ENCODE measurements at places on chromosomes 7 and 10.
A peak's percentile ranks its signal among the peaks of the same experiment; 100 is the strongest.

DNA sequence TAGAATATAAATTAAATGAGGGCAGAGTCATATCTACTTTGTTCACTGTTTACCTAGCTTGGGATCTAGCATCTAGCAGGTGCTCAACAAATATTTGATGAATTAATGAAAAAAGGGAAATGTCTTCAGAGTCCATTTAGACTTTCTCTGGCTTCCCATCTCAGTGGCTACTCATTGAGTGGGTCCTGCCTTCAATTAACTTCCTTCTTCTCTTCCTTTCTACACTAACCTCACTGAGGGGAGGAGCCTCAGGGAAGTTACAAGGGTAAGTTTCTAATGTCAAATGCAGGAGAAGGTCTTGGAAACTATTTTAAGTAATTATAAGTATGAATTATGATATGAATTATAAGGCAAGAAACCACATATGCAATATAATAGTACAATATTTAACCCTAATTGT is 28.2 kb upstream of the MPP7 start:
- no peak for DNase-seq

- no peak for DNase-seq
Observed at GRCh38 chr7:30896783-30897637, 14.6 kb upstream of the AQP1 start.

DNA sequence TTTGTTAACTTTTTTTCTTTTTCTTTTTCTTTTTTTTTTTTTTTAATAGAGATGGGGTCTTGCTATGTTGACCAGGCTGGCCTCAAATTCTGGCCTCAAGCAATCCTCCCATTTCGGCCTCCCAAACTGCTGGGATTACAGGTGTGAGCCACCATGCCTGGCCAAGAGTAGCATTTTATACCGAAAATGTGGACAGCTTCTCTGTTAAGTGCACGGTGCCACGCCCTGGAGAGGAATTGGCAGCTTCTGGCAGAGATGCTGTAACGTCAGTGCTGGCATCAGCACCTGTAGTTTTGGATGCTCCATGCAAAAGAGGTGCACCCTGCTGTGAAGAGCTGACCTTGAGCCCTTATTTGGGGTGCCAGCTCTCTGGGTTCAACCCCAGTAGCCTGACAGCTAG is 18.2 kb downstream of the IL15RA start:
- DNase-seq = no peak

GRCh38 chr7:156585025-156585648 is 55.4 kb upstream of the RNF32 start:
- no peak for DNase-seq

DNA sequence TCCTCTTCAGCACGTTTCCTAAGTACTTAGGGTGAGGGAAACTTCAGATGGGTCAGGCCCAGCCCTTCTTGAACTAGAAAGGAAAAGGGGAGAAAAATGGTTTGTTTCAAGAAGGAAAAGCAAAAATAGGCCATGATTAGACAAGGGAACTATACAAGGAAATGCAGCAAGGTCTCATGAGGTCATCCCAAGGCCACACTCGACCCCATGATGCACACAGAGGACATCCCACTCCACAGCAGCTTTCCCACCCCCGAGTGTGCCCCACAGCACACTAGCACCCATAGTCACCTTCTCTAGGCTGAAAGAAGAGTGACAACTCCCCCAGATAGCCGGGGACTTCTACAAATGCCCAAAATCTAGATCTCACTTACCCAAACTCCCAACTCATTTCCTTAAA is 173.4 kb downstream of the FAM107B start:
- DNase-seq = no peak

GRCh38 chr10:99534450-99534938 is 1.8 kb downstream of the NKX2-3 start:
- no peak for DNase-seq

DNA sequence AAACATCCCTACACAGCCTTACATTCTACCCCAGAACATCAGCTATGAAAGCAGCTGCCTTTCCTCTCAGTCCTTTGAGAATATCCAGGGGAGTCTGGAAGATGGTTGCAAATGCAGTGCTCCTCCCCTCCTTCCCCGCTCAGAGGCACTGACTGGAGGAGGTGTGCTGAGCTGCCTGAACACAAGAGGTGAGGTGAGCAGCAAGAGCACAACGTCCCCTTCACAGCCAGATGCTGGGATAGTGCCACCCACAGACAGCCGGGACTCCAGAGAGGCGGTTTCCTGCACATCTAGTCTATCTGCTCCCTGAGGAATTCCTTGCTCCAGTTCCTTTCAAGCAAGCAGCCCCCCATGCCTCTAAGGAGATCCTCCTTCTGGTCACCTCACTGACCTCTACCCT is 74.2 kb downstream of the EZH2 start:
- DNase-seq = no peak

DNA sequence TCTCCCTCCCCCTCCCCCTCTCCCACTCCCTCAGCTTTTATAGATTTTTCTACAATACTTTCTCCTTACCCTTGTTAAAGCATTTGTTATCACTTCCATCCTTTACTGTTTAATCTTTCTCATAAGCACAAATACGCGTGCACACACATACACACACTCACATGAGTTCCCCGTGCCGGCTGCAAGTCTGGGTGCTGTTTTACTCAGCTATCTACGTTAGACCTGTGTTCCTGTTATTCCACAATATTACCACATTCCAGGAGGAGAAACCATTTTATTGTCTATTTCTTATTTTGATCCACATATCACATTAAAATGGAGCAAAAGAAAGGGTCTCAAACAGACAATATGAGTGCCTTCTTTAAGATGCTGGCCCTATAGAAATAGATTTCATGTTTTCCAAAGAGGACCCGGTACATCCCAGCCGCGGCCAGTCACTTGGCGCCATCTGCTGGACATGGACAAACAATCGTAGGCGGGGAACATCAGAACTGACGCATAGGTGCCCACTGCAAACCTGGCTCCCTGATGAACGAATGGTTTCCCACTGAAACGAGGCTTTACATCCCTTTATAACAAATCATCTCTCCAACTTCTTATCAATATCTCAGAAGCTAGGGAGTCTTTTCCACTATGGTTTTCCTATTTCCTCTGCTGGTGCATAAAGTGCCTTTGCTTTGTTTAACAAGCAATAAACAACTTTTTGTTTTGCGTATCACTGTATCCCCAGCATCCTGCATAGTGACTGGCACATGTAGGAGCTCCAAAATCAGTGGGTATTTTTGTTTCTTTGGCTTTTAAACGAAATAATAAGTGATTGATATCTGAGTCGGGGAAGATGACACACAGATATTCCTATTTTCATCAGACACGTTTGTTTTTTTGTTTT is 25.2 kb upstream of the OPTN start:
- DNase-seq = peak; percentile 50

DNA sequence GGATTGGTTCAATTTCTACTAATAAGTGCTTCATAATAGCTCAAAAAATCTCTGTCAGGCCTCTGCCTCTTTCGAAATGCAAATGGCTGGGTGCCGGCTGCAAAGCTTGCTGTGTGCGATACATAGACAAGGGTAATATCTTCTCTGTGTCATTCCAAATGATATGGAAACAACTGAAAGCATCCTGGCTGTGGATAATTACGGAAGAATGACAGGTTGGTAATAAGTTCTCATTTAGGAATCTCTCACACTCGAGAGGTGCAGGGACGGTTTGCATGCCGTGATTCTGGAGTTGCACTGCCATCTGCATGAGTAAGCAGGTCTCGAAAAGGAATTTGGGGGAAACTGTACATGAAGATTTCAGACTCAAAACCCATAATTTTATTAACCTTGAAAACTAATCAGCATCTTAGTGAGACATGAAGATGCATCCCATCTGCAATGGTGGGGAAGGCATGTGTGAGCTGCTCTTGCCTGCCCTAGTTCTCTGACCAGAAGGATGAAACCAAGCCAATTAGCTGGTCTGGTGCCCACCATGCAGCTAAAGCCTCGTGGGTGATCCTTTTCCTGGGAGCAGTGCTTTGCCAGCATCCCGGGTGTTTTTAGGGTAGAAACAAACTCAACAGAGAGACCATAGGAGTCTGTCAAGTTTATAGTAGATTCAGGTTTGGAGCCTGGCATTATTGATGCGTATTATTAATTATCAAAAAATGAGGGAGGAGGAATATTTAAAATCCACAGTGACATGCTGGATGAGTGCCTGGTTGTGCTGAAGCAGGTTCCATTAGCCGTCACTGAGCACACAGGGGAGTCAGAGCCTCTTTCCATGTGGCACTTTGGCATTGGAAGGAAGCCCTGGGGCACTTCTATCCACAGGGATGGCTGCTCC is 503.6 kb upstream of the MGMT start:
- DNase-seq = no peak
